ENCODE measurements at places on chromosomes 3 and 15.

GRCh38 chr3:67856718-67857117, 202.3 kb upstream of the SUCLG2 start:
- DNase-seq, result no peak

DNA sequence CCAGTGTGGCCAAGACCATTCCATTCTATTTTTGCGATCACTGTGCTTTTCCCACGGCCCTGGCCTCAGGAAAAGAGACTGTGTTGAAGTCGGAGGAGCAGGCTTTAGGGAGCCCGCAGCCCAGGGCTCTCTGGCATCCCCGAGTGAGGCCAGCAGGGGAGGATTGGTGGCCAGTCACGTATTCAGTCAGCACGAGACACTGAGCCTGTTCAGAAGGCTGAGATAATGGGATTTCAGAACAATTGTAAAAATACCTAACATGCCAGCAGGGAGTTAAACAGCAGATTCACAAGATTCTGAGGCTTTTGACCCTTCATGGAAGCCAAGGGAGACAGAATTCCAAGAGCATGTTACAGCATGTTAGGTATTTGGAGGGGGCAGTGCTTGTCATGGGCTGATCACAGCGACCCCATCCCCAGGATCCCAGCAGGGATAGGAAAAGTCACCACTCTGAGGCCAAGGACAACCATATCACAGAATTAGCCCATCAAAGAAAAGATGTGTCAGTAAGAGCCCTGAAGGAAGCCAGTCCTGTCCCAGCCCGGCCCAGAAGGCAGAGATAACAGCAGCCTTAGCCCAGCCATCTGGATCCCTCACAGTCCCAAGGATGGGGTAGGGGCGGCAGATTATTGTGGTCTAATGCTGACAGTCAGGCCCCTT, 40.6 kb downstream of the AMOTL2 start:
- no peak for DNase-seq

GRCh38 chr3:16378920-16379319, 113.9 kb downstream of the OXNAD1 start:
- no peak for DNase-seq

- no peak for DNase-seq
Measured at GRCh38 chr3:11499144-11499543, 144.6 kb downstream of the VGLL4 start.

DNA sequence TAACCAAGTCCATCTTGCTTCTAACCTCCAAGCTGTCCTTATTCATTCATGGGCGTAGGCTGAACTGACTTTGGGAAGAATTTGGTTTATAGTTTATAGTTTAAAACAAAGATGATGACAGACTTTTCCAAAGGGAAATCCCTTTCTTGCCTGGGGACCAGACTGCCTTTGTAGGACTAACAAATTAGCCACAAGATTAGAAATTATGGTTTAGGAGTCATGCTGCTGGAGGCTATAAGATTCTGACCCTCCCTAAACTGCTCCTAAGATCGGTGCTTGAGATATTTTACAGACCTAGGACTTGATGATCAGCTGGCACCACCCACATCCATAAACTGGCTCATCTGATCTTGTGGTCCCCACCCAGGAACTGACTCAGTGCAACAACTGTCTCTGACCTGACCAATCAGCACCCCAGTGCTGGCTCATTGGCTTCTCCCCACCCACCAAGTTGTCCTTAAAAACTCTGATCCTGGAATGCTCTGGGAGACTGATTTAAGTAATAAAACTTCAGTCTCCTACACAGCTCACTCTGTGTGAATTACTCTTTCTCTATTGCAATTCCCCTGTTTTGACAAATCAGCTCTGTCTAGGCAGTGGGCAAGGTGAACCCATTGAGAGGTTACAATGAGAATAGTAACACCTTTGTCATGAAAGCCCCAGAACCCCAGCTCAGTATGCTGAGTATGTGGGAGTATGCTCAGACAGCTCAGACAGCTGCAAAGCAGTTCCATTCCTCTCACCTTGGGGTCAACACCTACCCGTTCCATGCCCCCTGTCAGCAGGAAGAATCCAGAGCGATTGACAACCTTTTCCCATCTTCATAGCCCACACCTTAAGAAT, 51.6 kb upstream of the C15orf39 start:
- no peak for DNase-seq

DNA sequence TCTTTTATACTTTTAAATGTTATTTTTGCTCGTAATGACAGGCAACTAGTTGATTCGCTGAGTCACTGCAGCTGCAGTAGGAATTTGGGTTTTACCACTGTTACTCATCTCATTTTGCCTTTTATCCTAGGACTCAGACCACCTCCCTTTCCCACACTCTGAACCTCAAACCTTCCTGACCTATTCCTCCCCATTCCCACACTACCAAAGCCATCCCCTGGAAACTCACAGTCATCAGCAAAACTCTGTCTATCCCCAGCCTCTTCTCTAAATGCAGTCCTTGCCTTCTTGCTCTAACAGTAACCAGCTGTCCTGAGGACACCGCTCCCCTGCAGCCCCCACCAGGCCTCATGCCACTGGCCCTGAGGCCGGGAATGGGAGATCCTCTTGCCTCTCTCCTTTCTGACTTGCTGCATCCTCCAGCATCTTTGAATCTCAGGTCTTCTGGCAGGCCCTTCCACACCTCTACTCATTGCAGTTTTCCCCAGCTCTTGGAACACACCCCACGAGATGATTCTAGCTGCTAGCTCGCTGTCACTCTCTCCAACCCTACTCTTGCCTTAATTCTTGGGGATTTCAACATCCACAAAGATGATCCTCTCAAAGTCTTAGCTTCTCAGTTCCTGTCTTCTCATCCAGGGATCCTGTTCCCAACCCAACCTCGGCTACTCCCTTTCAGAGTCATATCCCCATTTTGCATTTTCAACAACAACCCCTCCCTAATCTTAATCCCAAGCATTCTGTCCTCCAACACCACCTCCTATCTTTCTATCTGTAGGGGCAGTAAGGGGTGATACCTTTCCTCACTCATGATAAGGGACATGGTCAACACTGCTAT, 55.9 kb upstream of the C3orf80 start:
- DNase-seq, result no peak

GRCh38 chr3:69567710-69568052, 171.6 kb upstream of the MITF start:
- DNase-seq, result no peak

DNA sequence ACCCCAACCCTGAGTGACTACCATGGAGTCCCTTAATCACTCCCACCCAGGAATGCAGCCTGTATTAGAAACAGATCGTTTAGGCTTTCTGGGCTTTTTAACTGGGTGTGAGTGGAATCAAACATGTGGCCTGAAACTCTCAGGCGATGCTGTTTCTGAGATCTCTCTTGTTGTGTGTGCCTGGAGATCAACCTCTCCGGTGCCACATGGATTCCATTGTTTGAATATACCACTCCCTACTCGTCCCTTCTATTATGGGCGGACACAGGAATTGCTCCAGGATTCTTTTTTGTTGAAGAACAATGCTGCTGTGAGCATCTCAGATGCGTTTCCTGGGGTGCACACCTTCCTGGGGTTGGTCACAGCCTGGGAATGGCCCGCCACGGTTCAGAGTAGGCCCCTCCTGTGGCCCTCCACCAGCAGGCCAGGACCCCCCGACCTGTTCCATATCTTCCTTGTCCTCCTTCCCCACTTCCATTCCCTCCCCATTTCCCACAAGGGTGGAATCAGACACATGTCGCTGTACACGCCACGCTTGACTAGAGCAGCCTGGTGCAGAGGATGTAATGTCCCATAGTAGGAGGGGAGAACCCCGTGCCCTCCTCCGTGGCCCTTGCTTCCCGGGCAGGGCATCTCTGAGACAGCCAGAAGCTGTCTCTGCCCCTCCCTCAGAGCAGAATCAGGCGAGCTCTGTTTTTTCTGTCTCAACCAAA, 36.4 kb upstream of the PRR23E start:
- DNase-seq, result no peak

DNA sequence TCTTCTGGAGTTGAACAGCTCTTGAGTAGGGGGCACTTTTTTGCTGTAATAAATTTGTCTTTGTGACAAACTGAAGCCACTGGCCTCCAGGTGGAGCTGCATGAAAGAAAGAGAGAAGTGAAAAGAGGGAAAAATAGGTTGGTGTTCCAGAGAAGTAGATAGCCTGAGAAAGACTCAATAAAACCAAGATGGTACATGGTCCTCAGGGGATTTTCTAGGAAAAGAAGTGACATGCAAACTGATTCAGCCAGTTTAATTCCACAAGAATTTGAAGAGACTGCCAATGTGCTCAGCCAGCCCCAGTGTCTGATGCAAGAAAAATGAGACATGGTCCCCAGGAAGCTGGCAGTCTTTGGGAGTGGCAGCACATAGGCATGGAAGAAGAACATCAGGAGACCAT, 152.7 kb downstream of the CD47 start:
- DNase-seq, result no peak

DNA sequence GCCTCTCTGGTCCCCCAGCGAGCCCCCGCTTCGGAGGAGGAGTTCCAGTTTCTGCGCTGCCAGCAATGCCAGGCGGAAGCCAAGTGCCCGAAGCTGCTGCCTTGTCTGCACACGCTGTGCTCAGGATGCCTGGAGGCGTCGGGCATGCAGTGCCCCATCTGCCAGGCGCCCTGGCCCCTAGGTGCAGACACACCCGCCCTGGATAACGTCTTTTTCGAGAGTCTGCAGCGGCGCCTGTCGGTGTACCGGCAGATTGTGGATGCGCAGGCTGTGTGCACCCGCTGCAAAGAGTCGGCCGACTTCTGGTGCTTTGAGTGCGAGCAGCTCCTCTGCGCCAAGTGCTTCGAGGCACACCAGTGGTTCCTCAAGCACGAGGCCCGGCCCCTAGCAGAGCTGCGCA, 3.5 kb downstream of the PML start:
- no peak for DNase-seq

DNA sequence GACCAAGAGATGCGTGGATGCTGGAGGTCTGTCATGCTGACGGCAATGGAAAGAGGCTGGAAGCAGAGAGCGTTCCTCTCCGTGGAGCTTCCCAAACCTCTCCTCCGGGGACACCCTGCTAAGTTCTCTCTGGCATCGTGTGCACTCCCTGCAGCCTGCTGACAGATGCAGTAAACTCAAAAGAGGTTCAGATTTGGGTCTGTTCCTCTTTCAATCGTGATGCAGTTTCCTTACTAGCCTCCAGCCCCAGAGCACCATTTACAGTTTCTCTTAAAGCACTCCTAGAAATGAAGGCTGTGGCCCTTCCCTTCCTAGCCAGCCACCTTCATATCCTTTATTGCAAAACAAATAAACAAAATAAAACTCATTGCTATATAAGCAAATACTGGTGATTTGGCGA, 47.3 kb upstream of the LRRC58 start:
- DNase-seq, result no peak

DNA sequence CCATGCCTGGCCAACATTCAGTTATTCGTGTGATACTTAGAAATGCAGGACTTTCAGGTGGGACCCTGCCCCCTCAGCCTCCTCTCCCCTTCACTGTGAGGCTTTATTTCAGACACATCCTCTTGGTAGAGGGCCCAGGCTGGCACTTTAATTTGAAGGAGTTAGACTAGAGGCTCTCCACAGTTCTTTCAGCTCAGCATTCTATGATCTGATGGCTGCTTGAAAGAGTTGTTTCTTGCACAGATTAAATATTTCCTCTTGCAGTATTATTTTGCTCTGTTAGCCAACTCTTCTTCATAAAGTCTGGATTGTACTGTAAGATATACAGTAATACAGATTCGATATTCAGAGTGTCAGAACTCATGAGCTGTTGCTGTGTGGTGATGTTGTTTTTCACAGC, 35.1 kb downstream of the CTDSPL start:
- DNase-seq, result no peak

DNA sequence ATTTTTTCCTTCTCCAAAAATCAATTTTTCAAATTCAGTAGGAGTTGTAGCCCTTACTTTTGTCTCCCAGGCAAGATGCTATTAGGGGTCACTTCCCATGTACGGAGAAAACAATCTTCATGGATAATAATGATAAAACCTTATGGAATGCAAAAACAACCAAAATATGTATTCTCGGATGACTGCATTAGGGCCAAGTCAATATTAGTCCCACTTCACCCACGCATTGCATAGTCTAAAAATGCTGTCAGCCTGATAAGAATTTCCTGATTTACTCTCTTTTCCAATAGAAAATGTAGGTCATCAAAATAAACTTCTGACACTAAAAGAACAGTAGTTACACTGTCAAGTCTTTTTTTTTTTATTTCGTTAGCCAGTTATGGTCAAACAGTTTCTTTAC, 2.7 kb downstream of the VGLL3 start:
- no peak for DNase-seq

DNA sequence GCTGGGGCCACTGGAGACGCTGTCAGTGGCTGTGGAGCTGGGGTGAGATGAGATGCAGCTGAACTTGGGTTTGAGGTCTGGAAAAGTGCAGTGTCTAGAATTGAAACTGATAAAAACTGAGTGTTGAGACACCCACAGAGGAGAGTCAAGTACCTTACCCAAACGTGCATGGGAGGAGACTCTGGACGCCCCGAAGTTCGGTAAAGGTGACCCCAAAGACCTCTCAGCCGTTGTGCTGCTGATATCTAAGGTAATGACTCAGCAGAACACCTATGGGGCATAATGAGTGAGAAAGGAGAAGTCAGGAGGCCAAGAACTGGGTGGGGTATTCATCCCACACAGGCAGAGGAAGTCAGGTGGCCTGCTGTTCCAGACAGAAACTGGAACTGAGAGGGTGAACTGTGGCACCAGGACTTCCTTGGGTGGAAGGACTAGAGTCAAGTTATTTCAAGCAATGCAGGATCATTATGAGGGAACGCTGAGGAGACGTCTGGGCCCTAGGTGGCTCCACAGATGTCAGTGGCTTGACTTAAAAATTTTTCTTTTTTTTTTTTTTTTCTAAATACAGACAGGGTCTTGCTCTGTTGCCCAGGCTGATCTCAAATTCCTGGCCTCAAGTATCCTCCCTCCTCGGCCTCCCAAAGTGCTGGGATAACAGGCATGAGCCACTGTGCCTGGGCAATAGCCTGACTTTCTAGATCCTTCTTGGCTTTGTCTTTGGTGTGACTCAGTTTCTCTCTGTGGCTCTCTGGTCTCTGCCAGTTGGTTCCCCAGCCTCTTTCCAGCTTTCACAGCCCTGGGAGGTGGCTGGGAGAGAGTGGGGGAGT, 67.6 kb upstream of the GCNT3 start:
- no peak for DNase-seq

DNA sequence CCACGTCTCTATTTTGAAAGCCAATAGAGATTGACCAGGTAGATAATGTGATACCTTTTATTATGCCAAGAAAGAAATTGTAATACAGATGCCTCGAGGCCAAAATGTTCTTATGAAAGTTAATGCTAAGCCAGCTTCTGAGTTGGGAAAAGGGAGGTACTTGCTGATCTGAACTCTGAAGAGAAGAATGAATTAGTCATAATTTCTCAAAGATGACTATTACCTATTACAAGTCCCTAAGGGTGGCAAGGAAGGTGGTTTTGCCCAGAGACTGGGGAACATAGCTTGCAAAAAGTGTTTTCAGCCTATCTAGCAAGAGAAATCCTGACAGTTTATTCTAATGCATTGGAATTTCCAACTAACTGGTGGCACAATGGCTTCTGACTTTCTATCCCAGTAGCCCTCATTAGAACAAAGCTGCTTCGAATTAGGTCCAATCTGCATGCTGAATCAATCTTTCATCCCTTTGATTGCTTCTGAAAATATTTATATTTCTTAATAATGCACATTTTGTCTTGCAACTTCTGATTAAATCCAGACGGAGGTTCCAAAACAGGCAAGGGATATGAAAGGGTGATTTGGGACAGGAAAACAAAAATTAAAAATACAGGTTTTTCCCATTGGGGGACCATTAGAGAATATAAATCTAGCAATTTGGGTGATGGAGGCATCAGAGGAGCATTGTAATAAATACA, 17.7 kb upstream of the NR2F2 start:
- no peak for DNase-seq

GRCh38 chr15:94411285-94411684, 179.9 kb downstream of the MCTP2 start:
- no peak for DNase-seq

- no peak for DNase-seq
Measured at GRCh38 chr3:126473292-126474168, 2.2 kb downstream of the ZXDC start.
